ENCODE measurements at places on chromosomes 12 and 14.

DNA sequence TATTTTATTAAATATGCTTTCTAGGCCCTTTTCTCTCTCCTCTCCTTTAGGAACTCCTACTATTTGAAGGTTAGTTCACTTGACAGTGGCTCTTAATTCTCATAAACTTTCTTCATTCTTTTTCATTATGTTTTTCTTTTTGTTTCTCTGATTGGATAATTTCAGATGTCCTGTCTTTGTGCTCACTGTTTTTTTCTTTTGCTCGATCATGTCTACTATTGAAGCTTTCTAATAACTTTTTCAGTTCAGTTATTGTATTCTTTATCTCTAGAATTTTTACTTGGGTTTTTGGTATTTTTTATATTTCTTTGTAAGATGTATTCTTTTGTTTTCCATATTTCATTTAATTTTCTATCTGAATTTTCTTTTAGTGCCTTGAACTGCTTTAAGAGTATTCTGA lies 215.0 kb downstream of the PLCZ1 start:
- no peak for DNase-seq

GRCh38 chr14:45051896-45052295 lies 32.0 kb upstream of the PRPF39 start:
- no peak for DNase-seq

- no peak for DNase-seq
These were observed 52.7 kb downstream of the FBXO34 start for GRCh38 chr14:55323910-55324309.

GRCh38 chr12:119020406-119021360 lies 39.3 kb downstream of the SRRM4 start:
- DNase-seq: no peak

- DNase-seq: no peak
These were observed 34.8 kb downstream of the DUSP16 start for GRCh38 chr12:12527820-12528296.

GRCh38 chr14:60722357-60723115 lies 1.6 kb downstream of the SIX4 start:
- no peak for DNase-seq

DNA sequence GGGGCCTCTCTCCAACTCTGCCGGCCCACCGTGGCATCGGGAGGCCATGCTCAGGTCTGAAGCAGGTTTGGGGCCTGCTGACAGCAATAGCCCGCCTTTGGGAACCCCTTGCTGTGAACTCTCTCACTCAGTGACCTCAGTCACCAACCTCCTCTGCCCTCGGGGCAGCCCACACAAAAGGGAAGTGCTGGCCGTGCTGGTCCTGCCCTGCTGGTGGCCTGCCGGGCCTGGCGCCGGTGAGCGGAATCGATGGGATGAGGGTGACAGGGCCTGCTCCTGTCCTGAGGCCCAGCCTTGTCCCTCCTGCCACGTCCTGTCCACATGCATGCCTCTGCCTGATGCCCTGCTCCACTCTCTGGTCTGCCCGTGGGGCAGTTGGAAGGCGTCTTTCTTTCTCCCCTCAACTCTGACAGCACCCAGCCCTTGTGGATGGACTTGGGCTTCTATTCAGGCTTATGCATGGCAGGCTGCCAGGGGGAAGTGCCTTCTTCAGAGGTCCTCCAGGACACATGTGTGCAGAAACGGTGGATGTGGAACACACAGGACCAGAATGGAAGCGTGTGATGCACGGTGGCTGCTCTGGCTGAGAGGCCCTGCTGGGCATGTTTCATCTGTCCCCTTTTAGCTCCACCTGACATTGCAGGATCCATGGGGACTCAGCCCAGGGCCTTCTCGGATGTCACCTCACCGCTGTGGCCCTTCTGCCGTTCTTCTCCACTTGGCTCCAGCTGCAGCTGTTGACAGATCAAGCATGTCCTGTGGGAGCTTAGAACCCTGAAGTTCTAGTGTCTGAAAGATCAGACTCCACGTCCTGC lies 31.9 kb downstream of the IL31 start:
- DNase-seq: no peak

DNA sequence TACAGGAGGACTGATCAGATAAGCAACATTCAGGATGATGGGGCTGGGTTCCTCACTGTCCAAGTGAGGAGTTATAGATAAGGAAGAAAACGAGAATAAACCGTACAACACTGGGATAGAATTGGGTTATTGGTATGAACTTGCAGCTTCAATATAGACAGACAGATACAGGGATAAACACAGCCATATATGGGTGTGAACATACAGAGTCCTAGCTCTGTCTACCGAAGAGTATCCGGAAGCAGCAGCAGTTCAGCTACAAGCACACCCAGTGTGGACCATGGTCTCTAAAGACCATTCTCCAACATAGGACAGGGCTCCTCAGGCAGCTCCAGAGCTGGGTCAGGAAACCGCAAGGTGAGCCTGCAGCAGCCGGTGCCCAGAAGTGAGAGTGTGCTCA lies 40.8 kb downstream of the CDC42BPB start:
- no peak for DNase-seq

GRCh38 chr12:66164349-66164821 lies 5.4 kb downstream of the TMBIM4 start:
- DNase-seq: no peak

- peak; percentile 24 for DNase-seq
These were observed 72.8 kb downstream of the IRF2BPL start for GRCh38 chr14:76955575-76956315.

GRCh38 chr12:116833474-116833873 lies 47.8 kb downstream of the HRK start:
- DNase-seq: no peak

GRCh38 chr12:14257303-14257733 lies 108.2 kb upstream of the ATF7IP start:
- DNase-seq: no peak

GRCh38 chr14:24715239-24715638 lies 81.2 kb upstream of the GZMB start:
- no peak for DNase-seq

DNA sequence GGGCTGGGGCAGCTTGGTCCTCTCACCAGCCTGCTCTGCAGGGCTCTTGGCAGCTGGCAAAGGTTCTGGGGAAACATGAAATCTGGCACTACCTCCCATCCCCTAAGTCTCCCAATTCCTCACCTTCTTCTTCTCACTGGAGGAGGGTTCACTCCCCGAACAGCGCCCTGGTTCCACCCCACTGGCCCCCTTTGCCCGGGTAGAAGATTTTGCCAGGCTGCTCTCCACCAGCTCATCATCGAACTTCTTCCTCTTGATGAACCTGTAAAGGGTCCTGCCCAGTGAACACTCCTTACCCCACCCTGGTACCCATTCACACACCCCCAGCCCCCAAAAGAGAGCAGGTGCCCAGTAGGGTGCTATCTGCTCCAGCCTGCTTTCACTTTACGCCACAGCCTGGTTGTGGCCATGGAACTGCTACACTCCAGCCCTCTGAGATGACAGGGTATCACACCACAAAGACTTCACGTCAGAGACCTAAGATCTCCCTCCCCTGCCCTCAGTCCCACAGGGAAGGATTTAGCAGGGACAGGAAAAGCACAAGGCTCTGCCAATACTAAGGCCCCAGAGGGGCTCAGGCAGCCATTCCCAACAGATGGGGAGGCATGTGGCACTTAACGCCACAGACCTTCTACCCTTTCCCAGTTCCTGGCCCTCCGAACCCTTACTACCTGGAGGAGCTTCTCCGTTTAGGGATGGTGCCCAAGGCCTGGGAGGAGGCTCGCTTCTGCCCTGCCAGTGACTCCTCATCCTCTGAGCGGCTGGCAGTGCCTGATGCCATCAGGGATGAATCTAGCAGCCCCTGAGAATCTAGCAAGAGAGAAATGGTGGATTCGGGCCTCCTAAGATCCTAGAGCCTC lies 2.3 kb downstream of the MCRS1 start:
- DNase-seq: no peak

GRCh38 chr14:24243336-24243836 lies 963 bp upstream of the TINF2 start:
- no peak for DNase-seq

DNA sequence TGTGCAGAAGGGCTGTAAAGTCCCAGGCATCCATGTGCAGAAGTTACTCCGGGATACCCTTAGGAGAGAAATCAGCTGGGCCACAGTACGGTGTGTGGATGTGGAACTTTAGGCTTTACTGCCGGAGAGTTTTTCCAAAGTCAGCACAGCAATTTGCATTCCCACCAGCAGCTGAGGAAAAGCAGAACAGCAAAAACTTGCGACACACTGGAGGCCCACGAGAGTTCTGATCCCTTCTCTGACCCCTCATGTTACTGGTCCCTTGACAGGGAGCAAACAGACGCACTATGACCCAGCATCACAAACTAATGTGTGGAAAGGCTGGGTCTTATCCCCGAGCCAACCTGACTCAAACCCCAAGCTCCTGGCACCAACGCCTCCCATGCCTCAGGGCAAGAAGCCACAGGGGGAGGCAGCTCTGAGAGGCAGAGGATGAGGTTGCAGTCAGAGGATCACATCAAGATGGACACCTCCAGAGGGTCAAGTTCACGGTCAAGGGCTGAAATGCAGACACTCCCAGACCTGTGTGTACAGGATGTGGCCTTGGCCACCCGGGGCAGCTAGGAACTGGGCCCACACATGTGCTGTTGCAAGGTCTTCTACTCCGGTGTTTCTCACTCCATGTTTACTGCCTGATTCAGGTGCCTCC lies 38.6 kb downstream of the CCDC88C start:
- DNase-seq: no peak

DNA sequence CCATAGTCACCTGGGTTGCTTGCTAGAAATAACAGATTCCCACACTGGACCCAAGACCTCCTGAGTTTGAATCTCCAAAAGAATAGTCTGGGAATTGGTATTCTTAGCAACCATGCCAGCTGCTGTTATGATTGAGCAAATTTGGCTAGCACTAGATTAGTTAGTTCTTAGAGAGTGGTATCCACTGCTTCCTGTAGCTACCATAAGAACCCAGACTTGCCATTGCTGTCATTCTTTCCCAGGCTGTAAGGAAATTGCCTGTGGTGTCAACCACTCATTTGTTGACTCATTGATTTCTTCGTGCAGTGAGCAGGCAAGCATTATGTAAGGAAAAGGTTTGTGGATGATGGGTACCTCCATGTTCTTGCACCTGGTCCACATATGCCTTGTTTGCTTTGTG lies 201.8 kb upstream of the RGS6 start:
- no peak for DNase-seq

GRCh38 chr12:92185052-92185451 lies 39.4 kb upstream of the BTG1 start:
- no peak for DNase-seq

DNA sequence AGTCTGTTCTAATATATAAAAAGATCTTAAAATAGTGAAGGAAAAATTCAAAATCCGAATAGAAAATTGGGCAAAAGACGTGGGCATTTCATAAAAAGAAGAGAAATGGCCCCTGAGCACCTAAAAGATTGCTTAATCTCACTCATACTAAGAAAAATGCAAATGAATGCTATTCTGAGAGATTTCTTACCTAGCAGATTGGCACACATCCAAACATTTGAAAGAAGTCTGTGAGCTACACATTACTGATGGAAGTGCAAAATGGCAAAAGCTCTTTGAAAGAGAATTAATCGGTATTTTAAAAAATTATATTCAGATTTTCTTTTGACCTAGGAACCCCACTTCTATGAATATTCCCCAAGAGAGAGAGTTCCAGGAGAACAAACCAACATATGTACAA lies 280.4 kb upstream of the GARIN6 start:
- DNase-seq: no peak
